ENCODE measurements at places on chromosomes 13 and 19.

- peak; percentile 7 for DNase-seq
These were observed 556 bp downstream of the TRIP10 start for GRCh38 chr19:6739883-6740588.

DNA sequence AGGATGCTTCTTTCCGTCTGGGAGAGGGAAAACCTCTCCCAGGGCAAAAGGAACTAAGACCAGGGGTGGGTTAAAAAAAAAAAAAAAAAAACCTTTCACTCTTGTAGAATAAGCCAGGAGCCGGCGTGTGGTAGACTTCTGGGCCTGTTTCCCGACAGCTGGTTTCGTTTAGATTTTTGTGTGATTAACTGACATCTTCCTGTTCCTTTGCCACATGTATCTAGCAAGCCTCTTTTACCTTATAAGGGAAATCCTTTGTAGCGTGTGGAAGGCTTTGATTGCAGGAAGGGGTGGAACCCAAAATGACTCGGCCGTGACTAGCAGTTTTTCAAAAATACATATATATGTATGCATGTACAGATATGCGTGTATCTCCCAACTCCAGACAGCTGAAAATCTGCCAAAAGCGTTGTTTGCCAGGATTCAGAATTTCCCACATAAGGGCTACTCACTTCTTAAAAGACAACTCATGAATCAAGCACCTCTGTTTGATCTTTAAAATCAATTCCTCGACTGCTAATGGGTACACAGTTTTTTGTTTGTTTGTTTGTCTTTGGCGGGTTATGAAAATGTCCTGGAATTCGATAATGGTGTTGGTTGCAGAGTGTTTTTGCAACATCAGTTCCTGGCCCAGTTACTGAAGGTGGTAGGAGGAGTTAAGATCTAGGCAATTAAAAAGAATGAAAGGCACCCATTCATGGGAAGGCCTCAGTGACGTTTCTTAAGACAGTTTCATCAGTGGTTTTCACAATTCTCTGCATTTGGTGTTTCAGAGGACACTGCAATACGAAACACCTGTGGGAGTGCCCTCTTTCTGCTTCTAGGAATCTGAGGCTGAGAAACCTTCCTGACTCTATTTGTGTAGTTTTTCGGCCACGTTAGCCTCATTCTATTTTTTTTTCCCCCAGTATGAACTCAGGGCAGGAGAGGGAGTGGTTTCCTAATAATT lies 2.7 kb downstream of the TPM4 start:
- peak; percentile 87 for DNase-seq

- no peak for DNase-seq
These were observed 74.3 kb upstream of the SERP2 start for GRCh38 chr13:44299152-44299943.

DNA sequence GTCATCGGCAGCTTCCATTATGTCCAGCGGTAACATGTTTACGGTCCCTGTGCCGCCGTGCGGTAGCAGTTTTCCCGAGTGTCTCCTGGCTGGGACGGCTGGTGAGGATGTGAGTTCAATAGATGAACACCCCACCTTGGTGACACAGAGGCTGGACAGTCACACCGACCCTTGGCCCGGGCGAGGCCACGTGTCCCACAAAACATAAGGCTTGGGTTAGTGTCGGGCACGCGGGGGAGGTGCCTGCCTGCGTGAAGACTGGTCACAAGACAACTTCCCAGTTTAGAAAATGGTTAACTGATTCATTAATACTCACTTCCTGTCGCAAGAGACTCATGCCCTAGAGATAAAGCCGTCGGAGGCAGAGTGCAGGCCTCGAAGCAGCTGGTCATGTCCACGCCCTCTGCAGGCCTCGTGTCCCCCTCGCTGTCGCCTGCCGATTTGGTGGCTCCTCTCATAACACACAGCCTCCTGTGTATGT lies 17.2 kb downstream of the RASA3 start:
- no peak for DNase-seq

DNA sequence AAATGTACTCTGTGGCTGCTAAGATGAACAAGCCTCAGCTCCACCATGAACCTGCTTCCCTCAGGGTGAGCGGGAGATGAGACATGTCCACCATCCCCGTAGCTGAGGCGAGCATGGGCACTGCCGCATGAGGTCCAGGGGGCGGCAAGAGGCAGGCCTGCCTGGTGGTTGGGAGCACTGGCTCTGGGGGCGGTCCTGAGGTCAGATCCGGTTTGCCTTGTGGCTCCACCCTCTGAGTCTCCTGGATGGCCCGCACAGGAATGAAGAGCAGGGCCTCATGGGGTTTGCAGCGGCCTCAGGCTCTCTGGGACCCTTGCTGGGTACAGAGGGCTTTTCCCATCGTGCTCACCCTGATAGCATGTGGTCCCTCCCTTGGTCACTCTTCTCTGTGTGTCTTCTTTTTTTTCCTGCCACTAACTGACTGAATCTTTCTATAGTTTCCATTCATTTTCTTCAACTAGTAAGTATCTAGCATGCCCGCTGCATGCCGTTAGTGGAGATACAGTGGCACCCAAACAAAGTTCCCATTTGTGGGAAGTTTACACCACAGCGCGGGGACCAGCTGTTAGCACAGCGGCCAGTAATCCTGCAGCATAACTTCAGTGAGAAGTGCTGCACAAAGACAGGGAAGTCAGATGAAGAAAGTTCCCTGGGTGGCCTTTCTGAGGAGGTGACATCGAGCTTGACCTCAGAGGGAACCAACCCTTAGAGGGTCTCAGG lies 37.3 kb downstream of the CAPN12 start:
- DNase-seq = no peak

- no peak for DNase-seq
These were observed 17.0 kb downstream of the POU2F2 start for GRCh38 chr19:42115219-42115618.

DNA sequence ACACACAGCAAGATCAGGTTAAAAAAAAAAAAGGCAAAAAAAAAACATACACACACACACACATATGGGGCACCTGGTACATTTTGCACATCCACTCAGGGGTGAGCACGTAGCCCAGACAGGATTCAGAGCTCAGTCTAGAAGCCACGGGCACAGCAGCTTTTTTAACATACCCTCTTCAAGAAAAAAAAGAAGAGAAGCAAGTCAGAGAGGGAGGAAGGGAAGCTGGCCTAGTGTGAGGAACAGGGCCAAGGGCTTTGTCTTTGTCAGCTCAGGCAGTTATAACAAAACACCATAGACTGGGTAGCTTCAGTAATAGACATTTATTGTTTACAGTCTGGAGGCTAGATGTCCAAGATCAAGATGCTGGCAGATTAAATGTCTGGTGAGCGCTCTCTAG lies 2.3 kb upstream of the TPM4 start:
- DNase-seq = no peak

DNA sequence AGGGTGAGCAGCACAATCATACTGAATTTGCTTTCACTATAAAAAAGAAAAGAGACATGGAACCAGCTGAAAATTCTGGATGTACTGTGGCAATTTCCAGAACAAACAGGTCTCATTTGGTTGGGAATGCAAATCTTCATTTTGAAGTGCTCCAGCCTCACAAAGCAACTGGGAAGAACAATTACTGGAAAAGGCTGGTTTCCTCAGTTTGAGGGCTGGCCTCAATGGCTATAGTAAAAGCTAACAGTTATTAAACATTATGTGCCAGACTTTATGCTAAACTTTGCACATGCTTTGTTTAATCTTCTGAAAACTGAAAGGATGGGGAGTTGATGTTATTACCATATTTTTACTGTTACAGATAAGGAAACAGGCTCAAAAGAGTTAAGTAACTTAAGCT lies 3.0 kb downstream of the OBI1 start:
- DNase-seq = no peak

- DNase-seq = no peak
These were observed 665.6 kb upstream of the ARGLU1 start for GRCh38 chr13:107233541-107233940.

- DNase-seq = peak; percentile 2
These were observed 22.8 kb upstream of the CEACAM20 start for GRCh38 chr19:44552324-44552723.

GRCh38 chr19:15264933-15265206 lies 32.6 kb upstream of the EPHX3 start:
- DNase-seq = no peak

DNA sequence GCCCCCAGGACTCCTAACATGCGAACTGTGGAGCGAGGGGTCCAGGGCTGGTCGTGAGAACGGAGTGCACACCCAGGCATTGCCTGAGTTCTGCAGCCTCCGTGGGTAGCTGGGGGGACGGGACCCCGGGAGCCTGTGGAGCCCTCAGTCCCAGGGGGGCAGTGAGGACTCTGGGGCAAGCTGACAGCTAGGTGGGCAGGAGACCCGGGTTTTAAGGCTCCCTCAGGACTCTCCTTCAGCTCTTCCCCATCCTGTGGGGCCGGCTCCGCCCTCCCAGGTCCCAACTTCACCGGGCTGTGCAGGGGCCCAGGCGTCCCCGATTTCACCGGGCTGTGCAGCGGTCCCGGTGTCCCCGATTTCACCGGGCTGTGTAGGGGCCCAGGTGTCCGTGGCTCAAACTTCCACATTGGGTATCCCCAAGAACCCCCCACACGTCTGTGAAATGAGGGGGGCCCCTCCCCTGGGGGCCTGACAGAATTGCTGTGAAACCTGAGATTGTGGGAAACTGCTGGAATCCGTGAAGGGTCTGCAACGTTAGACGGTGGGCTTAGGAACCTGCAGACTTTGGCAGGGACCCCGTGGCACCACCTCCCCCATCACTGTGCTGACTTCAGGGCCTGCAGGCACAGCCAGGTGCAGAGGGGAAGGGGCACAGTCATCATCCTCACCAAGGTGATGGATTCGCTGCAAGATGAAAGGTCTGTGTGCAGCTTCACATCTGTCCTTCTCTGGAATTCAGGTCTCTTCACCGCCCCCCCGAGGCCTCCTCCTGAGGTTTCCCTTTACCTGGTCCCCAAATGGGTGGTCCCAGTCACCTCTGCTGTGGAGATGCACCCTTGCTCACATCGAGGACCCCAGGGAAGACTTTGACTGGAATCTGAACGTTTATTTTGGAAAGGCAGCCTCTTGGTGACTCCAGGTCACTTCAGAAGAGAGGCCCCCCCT lies 73.2 kb upstream of the MCF2L start:
- no peak for DNase-seq

DNA sequence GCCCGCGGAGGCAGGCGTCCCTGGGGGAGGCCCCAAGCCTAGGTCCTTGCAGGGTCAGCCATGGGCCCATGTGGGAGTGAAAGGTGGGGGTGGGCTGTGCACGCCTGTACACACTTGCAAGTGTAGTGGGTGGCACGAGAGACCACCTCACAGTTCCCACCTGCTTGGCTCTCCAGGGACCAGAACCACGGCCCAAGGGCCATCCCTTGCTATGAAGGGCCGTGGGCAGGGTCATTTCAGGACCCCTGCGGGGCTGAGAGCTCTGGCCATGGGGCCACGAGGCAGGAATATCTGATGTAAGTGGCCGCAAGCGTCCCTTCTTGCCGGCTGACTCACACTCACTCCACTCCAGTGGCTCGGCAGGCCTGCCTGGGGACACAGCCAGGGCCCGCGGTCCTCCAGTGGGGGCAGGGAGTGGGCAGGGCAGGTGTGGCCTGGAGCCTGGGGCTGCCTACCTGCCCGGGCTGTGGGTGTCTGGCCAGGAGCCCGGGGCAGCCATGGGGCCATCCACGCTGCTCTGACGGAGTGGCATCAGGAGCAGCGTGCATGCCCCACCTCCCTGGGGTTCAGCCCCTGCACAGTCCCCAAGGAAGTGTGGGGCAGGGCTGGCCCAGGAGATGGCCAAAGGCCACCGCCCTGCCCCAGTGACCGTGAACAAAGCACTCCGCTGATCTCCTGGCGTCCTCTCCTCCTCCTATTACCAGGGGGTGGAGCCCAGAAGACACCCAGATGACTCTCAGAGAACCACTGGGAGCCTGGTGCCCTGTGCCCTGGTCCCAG lies 8.6 kb upstream of the MKNK2 start:
- DNase-seq = peak; percentile 94

DNA sequence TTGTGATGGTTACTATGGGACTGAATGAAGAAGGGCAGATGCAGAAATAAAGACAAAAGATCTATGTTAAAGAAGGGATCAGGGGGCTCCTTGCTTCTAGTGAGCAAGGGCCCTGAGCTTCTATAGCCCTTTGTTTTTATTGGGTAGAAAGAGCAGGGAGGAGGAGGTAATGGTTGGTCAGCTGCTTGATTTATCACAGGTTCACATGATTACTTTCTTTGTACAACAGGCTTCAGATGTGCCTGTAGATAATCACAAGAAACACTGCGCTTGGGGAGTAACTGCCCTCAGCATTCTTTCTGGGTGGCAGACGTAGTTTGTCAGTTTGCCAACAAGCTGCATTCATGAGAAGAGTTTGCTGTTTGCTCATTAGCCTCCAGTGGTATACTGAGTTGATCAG lies 4.8 kb upstream of the ZNF439 start:
- no peak for DNase-seq

GRCh38 chr13:75299246-75299645 lies 182.7 kb downstream of the TBC1D4 start:
- DNase-seq = no peak

GRCh38 chr19:15466851-15467733 lies 2.7 kb upstream of the RASAL3 start:
- no peak for DNase-seq

GRCh38 chr13:21996049-21996448 lies 325.2 kb downstream of the FGF9 start:
- no peak for DNase-seq

- DNase-seq = no peak
These were observed 12.8 kb upstream of the MAP2K2 start for GRCh38 chr19:4136680-4137088.

- DNase-seq = no peak
These were observed 27.1 kb downstream of the SUGP2 start for GRCh38 chr19:19006213-19006612.

GRCh38 chr13:39034085-39034484 lies 3.8 kb downstream of the PROSER1 start:
- no peak for DNase-seq

GRCh38 chr19:1066748-1067340 lies at the start of gene ARHGAP45:
Gene ARHGAP45, plus strand, starts transcription at chr19:1067167. Its CDS starts 239 bp downstream, at chr19:1067406.
- DNase-seq = no peak

DNA sequence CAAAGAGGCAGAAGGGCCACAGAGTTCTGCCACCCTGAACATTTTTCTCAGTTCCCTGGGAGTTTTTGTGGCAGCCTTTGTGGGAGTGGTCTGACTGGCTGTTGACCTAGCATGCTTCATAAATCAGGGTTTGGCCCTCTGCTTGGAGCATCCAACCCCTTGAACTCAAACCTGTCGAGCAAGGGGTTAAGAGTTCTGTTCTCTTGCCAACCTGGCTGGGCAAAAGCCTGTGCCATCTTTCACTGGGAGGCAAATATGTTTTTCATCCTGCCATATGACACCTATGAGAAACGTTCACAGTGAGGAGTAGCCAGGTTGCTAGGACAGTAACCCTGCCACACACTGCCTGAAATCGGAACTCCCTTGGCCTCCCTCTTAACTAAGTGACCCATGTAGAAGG lies 7.7 kb upstream of the TEX26 start:
- DNase-seq = no peak

Measured in NCI-H460 (cell line).